GM12878 (cell line): ENCODE measurements at places on chromosomes 7 and 10. TPM values are rescaled to one million over a fixed set of nuclear protein-coding genes. Genes with fewer than 3 reads are reported as not detected.

SPDYE5 gene
- polyA plus RNA-seq = 1.5 and 2.7 TPM in 2 replicates

OR9A2 gene
- not detected in 2 replicates for polyA plus RNA-seq

XPNPEP1 gene
- polyA plus RNA-seq = 29.4 and 30.4 TPM in 2 replicates

TUBGCP2 gene
- 36.4 and 37.3 TPM in 2 replicates for polyA plus RNA-seq

EIF5AL1 gene
- 6.5 and 7.1 TPM in 2 replicates for polyA plus RNA-seq

TMEM196 gene
- not detected in 2 replicates for polyA plus RNA-seq

PAPOLB gene
- polyA plus RNA-seq = not detected in 2 replicates

GRCh38 chr7:123090456-123090855 is 95.0 kb upstream of the TAS2R16 start:
- no peak for DNase-seq

GRCh38 chr10:42769673-42770072 is 12.9 kb upstream of the BMS1 start:
- DNase-seq = no peak

- DNase-seq = no peak
Observed at GRCh38 chr7:73960548-73960947, 67.4 kb upstream of the ELN start.

- DNase-seq = no peak
Observed at GRCh38 chr7:30815388-30815854, 44.2 kb downstream of the MINDY4 start.

GRCh38 chr10:36802490-36803153 is 322.8 kb upstream of the ANKRD30A start:
- no peak for DNase-seq

GRCh38 chr10:110857265-110858171 is 14.2 kb upstream of the PDCD4 start:
- DNase-seq = peak; percentile 78

DNA sequence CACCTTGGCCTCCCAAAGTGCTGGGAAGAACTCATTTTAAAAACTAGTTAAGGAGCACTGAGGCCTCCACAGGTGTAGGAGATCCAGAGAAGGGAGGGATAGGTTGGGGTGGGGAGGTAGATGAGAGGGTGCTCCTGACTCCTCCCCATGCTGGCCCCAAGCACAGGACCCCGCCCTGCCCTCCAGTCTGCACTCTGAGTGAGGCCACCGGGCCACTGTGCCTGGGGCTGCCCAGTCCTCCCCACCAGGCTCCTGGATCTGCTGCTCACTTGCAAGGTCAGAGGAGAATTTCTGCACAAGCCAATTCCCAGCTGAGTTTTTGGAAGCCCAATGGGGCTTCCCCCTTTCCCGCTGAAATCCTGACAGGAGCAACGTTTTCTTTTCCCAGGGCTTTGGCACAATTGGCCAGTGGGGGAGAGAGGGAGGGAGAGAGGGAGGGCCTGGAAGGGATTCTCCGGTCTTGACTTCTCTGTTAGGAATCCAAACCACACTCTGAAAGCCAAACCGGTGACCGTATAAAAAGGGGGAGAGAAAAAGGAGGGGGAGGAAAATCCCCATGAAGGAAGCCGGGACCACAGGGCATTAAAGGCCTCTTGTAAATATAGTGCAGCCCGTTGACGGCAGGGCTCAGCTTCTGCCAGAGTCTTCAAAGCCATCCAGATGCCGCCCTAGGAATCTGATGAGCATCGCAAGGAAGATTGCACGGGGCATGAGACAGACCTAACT is 116.2 kb downstream of the SH3PXD2A start:
- no peak for DNase-seq

- DNase-seq = no peak
Observed at GRCh38 chr10:101061624-101062231, at the start of gene KAZALD1. KAZALD1 (plus strand) TSS chr10:101061989; CDS start chr10:101062593, 604 bp downstream.

GRCh38 chr7:1352656-1353271 is 106.5 kb downstream of the MICALL2 start:
- no peak for DNase-seq

DNA sequence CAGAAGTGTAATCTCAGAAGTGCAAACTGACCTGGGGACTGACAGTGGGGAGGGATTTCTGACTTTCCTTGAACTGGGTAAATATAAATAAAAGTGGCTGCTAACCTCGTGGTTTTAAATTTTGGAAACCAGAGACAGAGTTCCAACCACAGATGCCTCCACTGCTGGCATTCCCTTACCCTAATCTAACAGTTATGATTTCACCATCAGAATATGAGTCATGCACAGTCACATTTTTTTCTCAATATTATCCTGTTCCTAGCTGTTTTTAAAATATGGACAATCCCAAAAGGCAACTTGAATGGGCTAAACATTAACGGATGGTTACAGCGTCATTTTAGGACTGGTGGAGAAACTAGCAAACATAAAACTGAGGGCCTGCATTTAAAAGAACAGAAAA is 264.3 kb upstream of the INHBA start:
- DNase-seq = no peak

DNA sequence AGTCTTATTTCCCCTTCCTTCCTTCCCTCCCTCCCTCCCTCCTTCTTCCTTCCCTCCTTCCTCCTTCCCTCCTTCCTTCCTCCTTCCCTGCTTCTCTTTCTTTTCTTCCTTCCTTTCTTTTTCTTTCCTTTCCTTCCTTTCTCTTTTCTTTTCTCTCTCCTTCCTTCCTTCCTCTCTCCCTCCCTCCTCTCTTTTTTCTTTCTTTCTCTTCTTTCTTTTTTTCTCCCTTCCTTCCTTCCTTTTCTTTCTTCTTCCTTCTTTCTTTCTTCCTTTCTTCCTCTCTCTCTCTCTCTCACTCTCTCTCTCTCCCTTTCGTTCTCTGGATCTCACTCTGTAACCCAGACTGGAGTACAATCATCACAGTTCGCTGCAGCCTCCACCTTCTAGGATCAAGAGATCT is 6.2 kb downstream of the TMEM130 start:
- no peak for DNase-seq

- DNase-seq = no peak
Observed at GRCh38 chr10:132685101-132685891, 100.7 kb downstream of the NKX6-2 start.

- DNase-seq = no peak
Observed at GRCh38 chr10:69345890-69346474, 67.7 kb downstream of the HK1 start.

DNA sequence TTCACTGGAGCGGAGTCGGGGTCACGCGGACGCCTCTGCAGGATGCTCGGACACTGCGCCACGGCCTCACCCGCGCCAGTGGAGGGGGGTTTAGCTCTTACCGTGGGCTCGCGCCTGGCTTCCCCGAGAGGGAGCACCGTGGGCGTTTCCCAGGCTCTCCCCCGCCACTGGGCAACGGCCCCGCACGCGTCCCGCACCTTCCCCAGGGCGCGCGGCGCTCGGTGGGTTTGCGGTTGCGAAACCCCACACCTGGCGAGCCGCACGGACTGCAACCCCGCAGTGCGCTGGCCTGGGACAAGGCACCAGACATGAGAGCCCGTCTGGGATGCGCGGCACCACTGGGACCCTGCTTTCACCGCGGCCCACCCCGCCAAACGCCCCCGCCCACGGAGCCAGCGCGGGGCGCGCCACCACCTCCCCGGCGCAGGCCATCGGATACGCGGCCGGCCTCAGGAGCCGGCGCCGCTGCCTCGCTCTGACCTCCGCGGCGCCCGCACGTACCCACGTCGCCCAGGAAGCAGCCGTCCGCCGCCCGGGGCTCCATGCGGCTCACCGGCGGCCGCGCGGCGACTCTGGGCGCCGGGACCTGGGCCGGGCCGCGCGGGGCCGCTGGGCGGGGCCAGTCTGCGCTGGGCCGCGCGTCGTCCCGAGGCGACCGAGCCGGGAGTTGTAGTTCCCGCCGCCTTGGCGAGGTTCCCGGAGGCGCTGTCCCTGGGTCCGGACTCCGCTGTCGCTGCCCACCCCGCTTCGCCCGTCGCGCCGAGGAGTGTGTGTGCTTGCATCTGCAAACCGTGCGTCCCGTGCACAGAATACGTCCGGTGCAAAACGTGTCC is at the start of gene ASB13:
Gene ASB13, minus strand, starts transcription at position 588 of the 833 bp plus-strand sequence. Its CDS starts 44 bp downstream, at position 544.
- no peak for DNase-seq

DNA sequence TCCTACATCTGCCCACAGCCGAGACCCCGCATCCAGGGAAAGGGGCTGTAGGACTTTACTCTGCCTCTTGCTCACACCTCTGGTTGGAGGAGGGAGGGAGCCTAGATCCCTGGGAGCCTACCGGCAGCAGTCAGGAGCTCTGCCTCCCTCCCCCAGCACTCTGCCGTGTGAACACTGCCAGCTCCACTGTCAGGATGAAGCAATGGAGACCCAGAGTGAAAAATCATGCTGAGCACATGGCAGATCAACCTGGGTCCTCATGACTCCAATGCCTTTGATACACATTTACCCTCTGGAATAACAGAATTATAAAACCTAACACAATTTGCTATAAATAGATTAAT is 477.7 kb downstream of the TNS3 start:
- no peak for DNase-seq

DNA sequence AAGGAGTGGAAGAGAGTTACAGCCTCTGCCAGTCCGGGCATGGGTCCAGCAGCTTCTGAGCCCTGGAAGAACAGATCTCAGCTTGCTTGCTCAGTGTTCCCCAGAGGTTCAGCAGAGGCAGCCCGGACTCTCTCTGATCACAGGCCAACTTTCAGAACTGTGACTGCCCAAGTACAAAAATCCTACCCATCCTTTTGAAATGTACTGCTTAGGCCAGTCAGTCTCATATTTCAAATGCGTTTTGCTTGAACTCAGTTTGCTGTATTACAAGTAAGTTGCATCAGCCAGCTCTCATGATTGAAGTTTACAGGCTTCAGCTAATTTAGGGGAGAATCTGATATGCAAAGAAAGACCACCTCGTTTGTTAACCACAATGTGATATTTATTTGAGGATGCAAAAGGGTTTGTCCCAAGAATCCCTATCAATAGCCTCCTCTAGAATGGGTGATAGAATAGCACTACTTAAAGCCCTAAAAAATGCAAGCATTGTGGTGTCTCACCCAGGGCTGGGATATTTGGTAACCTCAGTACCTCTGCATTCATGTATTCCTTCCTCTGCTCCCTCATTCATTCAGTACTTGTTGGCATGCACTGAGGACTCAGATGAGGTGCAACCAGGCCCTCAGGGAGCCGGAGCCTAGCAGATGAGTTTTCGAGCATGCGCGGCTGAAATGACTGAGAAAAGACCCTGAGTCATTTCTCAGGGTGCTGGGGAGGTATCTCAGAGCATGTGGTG is 7.0 kb downstream of the AIMP2 start:
- DNase-seq = no peak

DNA sequence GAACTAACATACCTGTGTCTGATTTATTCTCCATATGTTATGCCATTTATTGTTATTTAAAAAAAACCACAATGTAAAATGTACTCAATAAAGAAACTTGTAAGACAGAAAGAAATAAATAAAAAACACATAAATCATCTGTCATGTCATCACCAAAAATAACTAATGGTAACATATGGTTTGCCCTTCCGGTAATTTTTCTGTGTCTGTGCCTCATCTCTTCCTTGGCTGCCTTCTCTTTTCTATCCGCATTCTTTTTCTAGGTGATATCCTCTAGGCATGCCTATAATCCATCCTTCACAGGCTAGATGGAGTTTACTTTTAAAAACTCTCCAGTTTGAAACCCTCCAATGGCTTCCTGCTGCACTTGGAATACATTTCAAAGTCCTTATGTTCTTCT is 304.0 kb upstream of the ETV1 start:
- no peak for DNase-seq

DNA sequence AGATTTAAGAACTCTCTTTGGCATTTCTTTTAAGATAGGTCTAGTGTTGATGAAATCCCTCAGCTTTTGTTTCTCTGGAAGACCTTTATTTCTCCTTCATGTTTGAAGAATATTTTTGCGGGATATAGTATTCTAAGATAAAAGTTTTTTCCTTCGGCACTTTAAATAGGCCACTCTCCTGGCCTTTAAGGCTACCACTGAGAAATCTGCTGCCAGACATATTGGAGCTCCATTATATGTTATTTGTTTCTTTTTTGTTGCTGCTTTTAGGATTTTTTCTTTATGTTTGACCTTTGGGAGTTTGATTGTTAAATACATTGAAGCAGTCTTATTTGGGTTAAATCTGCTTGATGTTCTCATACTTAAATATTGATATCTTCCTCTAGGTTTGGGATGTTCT is 22.6 kb downstream of the GALNT11 start:
- DNase-seq = no peak

DNA sequence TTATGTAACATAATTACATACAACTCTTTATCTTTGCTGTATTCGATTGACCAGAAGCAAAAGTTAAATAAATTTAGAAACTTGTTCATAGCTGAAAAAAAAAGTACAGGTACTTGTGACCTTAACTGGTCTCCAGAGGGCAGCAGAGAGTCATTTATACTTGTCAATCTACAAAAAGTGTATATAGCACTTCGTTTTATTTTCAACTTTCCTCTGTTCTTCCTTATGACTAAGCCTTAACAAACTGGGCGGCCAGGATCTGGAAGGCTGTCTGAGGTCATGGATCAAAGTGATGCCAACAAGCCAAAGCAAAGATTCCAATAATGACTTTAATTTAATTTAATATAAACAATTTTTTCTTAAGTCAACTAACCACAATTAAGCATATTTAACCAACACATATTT is 29.8 kb downstream of the C10orf67 start:
- peak; percentile 28 for DNase-seq

- DNase-seq = no peak
Observed at GRCh38 chr10:27319752-27320431, 79.3 kb upstream of the ACBD5 start.

- no peak for DNase-seq
Observed at GRCh38 chr7:23114896-23115295, 9.3 kb downstream of the KLHL7 start.

DNA sequence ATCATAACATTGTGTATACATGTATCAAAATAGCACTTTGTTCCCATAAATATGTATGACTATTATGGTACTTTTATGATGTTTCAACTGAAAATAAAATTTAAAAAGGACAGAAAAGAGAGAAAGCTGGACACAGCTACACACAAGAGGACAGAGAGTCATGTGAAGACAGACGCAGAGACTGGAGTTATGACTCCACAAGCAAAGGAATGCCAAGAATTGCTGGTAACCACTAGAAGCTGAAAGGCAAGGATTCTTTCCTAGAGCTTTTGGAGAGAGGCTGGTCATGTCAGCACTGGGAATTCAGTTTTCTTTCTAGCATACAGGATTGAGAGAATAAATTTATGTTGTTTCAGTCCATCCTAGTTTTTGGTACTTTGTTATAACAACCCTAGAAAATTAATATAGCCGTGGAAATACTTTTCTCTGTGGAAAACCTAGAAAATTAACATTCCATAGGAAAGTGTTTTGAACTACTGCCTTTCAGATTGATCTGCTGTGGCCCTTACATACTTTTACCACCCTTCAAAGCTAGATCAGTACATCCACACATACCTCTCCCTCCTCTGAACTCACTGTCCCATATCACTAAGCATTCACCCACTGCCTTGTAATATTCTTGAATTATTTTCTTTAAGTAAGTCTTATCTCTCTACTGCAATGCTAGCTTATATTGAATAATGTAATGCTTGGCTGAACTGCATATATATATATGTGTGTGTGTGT is 575.3 kb downstream of the IPMK start:
- no peak for DNase-seq

GRCh38 chr10:99419688-99420087 is 10.7 kb downstream of the GOT1 start:
- no peak for DNase-seq

DNA sequence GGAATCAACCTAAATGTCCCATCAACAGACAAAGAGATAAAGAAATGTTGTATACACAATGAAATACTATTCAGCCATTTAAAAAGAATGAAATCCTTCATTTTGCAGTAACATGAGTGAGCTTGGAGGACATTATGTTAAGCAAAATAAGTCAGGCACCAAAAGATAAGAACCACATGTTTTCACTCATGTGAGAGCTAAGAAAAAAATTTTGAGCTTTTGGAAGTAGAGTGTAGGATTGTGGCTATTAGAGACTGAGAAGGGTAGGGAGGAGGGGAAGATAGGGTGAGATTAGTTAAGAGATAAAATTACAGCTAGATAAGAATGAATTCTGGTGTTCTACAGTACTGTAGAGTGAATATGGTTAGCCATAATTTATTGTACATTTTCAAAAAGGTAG is 8.3 kb upstream of the YAE1 start:
- DNase-seq = no peak
